Fibroblast of gingiva (primary cell): ENCODE measurements at places on chromosomes 16 and 17.

GRCh38 chr17:42342242-42343008, 45.8 kb downstream of the STAT3 start:
- DNase-seq, result peak; percentile 33

DNA sequence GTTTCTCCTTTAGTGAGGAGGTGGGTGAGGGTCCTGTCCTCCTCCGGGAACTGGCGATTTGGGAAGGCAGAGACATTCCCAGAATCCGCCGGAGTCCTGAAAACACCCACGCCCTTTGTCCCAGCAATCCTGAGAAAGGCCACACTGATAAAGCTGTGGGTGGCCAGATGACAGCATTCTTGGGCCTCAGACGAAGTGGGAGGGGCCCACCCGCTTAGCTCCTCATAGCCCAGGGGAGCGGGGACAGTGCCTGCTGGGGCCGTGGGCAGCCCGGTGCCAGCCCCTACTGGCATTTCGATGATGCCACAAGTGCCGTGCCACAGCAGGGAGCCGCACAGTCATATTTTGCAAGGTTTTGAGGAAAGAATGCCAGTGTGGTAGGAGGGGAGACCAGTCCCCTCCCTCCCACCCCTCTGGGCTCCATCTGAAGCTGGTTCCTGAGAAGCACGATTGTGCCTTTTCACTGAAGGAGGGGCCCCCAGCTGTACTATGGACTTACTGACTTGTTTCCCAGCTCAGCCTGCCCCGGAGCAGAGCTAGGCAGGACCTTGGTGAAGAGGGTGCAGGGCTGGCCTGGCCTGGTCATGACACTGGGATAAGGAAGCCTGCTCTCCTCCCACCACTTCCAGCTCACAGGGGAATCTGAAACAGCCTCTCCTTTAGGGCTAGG, 20.9 kb upstream of the MPRIP start:
- no peak for DNase-seq

DNA sequence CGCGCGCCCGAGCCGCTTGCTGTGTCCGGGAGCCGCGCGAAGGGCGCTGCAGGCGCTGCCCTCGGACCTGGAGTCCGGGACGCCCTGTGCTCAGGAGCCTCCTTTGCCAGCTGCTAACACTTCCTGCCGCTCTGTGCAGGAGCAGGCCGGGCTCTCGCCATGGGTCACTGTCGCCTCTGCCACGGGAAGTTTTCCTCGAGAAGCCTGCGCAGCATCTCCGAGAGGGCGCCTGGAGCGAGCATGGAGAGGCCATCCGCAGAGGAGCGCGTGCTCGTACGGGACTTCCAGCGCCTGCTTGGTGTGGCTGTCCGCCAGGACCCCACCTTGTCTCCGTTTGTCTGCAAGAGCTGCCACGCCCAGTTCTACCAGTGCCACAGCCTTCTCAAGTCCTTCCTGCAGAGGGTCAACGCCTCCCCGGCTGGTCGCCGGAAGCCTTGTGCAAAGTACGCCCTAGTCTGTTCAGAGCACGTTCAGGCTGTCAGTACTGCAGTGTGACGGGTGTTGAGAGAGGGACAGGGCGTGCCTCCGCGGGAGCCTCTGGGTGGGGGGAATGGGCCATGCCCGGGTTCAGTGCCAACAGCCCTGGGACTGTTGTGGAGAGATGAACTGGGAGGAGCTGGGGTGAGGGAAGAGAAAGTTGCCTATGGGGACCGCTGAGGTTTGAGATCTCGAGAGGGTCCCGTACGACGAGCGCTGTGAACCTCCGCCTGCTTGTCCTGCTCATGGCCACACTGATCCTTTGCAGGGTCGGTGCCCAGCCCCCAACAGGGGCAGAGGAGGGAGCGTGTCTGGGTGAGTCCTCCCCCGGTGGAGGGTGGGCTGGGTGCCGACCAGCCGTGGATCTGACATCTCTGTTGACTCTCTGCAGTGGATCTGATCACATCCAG, 1.3 kb downstream of the ZNF276 start:
- peak; percentile 26 for DNase-seq

- DNase-seq, result no peak
These were observed 18.4 kb downstream of the SOX9 start for GRCh38 chr17:72139212-72139611.

GRCh38 chr16:561957-562938, 2.1 kb downstream of the PRR35 start:
- no peak for DNase-seq

DNA sequence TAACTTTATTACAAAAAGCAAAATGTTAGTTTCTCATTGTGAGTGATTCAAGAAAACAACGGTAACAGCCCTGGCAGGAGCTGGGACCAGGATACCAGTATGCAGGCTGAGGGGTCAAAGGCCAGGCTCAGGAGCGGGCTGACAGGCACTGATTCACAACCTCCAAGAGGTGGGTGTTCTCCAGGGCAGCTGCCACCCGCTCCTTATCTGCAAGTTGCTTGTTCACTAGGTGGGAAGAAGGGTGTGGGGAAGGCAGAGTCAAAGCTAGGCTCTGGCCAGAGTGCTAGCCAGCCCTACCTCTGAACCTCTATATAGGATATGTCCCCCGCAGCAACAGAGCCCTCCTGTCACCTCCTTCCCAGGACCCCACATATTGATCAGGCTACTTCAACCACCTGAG, 2.1 kb downstream of the CIAO2B start:
- DNase-seq, result no peak

DNA sequence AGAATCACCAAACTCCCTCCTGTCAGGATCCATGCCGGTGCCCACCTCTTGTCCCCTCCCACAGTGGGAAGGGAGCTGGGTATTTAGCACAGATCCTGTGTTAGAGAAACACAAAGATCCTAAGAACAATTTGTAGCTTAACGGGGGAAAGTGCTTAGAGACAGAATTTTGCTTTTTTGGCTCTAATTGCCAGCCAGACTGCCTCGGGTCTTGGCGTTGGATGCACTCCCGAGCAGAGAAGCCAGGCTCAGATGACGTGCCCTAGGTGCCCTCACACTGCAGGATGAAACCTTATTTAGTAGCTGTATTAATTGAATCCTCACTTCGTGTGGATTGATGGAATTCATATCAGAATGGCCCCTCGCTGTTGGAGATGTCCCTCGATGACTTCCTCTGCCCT, 22.5 kb upstream of the MAF start:
- no peak for DNase-seq

- no peak for DNase-seq
These were observed 6.4 kb downstream of the FBRS start for GRCh38 chr16:30664616-30665109.

DNA sequence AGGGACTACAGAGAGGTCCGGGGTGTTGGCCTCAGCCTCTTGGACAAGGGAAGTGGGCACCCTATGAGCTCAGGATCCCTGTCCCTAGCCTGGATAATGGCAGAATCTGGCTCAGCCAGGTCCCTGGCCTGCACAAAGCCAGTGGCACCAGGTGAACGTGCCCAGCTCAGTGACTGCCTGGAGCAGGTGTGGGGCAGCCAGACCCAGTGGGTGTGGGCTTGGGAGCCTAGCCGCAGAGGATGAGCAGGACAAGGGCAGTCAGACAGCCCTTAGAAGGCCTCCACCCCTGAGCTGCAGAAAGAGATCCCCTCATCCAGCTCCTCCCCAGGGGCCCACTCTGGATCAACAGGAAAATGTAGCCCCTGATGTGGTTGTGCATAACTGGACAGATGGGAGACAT, 585.3 kb downstream of the KCNJ18 start:
- no peak for DNase-seq

- DNase-seq, result no peak
These were observed 34.0 kb downstream of the KIAA0513 start for GRCh38 chr16:85061566-85061965.

DNA sequence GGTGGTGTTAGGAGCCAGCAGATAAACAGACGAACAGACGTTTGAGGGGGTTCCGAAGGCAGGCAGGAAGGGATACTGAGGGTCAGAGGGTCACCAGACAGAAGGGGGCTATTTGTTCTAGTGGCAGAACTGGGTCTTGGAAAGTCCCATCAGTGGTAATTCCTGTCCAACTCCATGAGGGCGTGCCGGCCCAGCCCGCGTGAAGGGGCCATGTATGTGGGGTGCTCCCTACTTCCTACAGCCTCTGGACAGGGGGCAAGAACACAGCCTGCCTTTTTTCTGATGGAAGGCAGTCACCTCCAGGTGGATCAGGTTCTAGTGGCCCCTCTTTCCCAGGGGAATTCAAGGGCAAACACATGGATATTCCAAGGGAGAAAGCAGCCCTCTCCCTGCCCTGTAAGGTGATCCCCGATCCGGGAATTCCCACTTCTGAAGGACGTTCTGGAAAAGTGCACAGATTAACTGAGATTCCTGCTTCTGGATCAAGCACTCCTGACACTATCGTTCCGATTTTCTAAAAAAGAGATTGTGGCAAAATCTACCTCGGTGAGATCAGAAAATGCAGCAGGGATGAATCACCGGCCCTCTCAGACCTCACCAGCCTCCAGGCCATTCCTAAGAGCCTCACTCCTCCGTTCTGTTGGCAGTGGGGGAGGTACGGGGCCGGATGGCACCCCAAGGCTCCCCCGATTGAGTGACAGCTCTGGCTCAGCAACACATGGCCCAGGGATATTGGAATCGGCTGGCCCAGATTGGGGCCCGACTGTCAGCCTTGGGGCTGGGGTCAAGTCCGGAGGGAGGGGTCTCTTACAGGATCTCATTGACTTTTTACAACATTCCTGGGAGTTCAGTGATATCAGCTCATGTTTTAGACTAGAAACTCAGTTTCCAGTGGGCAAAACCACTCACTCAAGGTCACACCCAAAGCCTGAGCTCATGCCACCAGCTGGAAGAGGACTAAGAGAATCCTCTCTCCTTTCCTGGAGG, 12.4 kb downstream of the STX1B start:
- DNase-seq, result peak; percentile 64

GRCh38 chr16:68401871-68402747, 46.2 kb downstream of the SMPD3 start:
- DNase-seq, result peak; percentile 49

GRCh38 chr17:33892717-33893591, 362.1 kb upstream of the CCL2 start:
- no peak for DNase-seq

- DNase-seq, result no peak
These were observed 19.0 kb upstream of the JPT2 start for GRCh38 chr16:1659031-1659430.

DNA sequence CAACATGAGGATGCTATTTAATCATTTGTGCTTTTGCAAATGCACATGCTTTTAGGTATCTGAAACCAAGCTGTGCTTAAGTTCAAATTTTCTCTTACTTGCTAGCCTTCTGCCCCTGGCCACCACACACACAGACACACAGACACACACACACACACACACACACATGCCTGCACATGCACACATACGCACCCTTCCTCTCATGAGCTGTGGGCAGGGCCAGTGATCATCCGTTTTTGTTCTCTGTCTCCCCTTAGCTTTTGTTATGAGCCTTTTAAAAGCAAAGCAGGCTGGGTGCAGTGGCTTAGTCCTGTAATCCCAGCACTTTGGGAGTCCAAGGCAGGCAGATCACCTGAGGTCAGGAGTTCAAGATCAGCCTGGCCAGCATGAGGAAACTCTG, 34.2 kb downstream of the CD300LF start:
- DNase-seq, result no peak

GRCh38 chr16:85300406-85300968, 188.2 kb upstream of the CIBAR2 start:
- no peak for DNase-seq

DNA sequence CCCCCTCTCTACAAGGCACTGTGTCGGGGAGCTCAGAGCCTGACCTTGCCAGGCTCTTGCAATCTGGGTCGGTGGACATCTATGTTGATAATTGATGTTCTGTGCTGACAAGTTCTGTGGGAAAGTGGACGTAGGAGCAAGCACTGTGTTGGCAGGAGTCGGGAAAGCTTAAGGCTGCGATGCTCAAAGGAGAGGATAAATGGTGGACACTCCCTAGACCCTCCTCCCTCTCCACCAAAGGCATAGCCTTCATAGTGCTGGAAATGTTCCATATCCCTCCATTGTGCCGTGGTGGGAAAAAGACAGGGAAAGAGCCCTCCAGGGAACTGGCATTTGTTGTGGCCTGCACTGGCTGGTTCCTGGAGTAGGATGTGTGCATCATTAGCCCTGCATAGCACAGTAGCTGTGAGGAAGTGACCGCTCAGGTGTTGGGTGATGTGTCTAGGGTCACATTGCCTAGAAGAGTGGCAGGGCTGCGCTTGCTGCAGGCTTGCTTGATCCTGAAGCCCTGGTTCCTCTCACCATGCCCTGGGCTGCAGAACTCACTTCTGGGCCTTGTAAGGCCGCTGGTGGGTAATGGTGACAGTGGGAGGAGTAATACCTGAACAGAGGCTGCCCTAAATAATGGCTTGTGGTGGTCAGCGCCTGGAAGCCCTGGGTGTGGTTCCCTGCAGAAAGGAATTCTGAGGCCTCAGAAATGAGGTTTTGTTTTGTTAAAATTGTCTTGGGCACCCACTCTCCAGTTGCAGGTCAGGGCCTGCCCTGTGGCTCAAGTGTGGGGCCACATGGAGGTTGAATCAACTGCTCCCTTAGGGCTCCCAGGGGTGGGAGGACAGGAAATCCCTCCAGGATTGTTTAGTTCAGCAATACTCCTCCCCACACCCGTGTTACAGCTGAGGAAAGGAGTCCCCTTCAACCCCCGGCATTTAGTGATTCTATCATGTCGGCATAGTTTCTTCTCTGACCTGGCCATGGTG, 62.6 kb downstream of the KSR1 start:
- no peak for DNase-seq

DNA sequence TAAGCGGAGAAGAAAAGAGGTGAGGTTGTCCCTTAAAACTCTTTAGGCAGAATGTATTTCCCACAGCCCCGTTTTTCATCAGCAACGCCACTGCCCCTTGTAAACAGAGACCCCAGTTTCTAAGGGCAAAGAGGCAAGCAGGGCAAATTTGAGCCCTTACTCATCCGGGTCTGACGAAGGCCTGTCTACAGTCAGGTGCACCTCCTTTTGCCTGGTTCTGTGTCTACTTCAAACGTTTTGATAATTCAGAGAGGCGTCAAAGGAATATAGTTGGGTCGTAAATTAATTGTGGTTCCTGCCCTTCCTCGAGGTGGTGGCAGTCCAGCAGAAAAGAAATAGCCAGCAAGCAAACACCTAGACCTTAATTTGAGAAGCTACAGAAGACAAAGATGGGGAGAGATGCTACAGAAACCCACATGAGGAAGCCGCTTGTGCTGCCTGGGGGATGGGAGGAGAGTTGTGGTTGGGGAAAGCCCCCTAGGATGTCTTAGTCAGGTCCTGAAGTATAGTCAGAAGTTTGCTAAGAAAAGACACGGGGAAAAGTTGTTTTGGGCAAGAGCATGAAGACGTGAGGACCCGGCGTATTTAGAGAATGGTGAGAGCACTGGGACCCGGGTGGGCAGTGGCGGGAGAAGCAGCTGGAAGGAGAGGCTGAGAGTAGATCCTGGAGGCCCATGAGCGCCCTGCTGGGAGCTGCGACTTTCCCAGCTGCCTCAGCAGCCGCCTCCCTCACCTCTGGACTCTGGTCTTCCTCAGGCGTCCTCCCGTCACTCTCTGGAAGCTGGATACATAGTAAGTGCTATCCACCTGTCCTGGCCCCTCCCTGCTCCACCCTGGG, 2.4 kb downstream of the FBRS start:
- DNase-seq, result no peak
